ENCODE measurements at places on chromosomes 7 and 10. TPM values are rescaled to one million over a fixed set of nuclear protein-coding genes. Genes with fewer than 3 reads are reported as not detected.

PNLIPRP1 gene
- polyA plus RNA-seq = 0.18 TPM

DNAH11 gene
- 0.15 TPM for polyA plus RNA-seq

FOXI2 gene
- 0.06 TPM for polyA plus RNA-seq

TFPI2 gene
- polyA plus RNA-seq = 3.4 TPM

RABGEF1 gene
- polyA plus RNA-seq = 10.1 TPM

LLCFC1 gene
- 0.18 TPM for polyA plus RNA-seq

COL17A1 gene
- polyA plus RNA-seq = 1.4 TPM

VWDE gene
- not detected for polyA plus RNA-seq

GNAT3 gene
- polyA plus RNA-seq = not detected

ITGB8 gene
- polyA plus RNA-seq = 2.5 TPM

KCNMA1 gene
- 26.0 TPM for polyA plus RNA-seq

SMKR1 gene
- polyA plus RNA-seq = 0.76 TPM

PDGFA gene
- 15.0 TPM for polyA plus RNA-seq

PARG gene
- 5.5 TPM for polyA plus RNA-seq

TSPAN13 gene
- polyA plus RNA-seq = 41.5 TPM

ANKRD61 gene
- not detected for polyA plus RNA-seq

CYP3A5 gene
- polyA plus RNA-seq = 81.7 TPM

UCN3 gene
- 0.13 TPM for polyA plus RNA-seq

WNT2 gene
- polyA plus RNA-seq = not detected

GRCh38 chr7:101116898-101117297 lies 10.0 kb upstream of the SERPINE1 start:
- DNase-seq = no peak

DNA sequence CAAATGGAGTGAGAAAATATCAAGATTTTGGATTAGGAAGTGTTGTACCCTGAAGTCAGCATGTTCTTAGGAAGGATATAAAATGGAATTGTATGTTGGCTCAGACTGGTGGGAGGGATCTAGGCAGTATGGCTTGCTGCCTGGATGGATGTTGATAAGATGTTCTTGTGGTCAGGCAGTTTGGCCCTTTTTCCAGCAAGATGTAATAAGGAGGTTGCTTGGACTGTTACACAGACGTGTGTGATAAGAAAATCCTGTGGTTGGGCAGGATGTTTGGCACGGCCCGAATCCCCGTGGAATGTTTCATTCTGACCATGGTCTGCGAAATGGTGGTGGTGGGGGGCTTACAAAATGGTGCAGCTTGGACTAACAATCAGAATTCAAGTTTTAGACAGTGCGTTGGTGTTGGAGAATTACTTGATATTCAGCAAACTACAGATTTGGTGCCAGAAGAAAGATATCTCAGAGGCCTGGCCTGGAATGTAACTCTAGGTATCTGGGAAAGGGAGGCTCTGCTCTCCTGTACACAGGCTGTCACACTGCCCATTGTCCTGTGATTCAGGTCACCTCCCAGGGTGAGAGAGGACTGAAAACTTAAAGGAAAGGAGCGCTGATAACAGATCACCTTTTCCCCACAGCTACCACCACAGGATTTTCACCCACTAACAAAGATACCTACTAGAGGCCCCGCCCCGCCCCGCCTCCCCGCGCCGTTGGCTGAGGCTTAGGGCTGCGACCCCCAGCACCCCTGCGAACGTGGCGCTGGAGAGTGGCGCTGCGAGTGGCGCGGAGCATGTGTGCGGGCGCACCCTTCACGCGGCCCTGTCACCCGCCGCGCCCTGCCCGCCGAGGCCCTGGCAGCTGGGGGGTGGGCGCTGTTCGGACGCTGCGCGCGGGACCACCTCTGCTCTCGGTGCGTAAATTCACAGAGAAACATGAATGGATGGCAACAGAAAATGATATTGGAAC lies 19.3 kb upstream of the ZNF680 start:
- peak; percentile 33 for DNase-seq

DNA sequence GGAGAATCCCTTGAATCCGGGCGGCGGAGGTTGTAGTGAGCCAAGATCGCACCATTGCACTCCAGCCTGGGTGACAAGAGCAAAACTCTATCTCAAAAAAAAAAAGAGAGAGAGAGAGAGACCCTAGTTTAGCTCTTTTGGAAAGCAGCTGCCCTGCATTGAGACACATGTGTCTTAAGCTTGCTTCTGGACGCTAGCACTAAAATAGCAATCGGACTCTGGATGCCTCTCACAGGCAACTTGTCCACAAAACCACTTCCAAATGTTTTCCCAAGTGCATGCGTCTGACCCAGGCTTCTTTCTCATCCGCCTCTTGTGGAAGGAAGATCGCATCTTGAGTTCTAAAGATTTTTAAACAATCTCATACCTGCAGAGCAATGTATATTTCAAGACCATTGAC lies 182.7 kb downstream of the CUX1 start:
- no peak for DNase-seq

- DNase-seq = no peak
Measured at GRCh38 chr7:13748998-13749397, 240.5 kb downstream of the ETV1 start.

GRCh38 chr7:16891338-16891737 lies 9.6 kb upstream of the AGR3 start:
- peak; percentile 87 for DNase-seq

GRCh38 chr10:61047788-61048560 lies 104.0 kb upstream of the RHOBTB1 start:
- no peak for DNase-seq

DNA sequence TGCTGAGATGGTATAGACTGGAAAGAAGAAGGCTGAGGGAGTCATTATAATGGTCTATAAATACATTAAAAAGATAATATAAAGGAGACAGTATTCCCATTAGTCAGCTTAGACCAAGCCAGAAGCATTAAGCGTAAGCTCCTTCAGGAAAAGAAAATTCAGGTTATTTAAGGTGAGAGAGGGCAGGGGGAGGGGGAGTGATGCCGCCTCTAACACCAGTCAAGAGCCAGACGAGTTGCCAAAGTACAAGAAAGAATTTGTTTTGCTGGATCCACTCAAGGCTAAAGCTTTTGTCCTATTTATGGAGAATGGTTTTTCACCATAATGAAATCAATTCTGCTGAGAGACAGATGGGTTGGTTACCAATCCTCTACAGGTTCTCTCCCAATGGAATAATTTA lies 99.3 kb downstream of the CFAP58 start:
- no peak for DNase-seq

DNA sequence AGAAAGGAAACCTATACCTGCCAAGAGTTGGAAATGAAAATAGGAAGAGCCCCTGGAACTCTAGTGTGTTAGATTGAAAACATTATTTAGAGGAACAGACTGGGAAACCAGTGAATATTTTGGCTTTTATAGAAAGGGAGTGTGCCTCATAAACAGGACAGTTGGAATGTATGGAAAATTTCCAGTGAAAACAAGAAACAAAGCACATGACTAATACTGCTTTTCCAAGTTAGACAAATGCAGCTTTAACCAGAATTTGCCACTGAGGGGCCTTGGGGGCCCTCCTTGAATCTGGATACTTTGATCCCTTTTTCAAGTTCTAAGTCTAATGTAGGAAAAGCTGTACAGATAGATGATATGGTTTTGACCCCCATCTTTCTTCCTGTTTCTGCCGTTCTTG lies 21.2 kb downstream of the ITGB8 start:
- no peak for DNase-seq

DNA sequence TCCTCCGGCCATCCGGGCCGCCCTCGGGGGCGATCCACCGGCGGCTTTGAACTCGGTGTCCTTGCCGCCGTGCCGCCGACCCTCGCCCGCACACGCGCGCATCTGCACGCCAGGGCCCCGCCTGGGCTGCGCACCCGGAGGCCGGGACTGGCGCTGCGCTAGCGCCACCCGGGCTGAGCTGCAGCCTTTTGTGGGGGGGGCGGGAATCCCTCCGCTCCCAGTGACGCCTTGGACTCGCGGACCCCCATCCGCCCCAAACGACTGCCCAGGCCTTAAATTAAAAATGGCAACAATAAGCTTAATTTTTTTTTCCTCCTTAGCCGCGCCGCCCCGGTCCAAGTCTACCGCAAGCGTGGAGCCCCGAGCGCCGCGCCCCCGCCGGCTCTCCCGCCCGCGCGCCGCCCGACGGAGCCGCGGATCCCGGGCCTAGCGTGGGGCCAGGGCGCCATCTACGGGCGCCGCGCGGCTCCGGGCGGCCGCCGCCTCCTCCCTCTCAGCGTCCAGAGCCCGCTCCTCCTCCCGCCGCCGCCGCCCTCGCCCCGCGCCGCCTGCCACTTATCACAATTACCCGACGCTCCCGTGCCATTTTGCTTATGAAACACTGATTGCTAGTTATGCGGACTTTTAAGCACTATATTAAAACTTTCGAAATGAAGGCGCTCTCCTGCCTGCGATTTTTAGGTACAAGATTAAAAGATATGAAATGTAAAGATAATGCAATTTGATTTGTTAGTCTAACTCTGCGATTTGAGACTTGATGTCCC lies 7.5 kb upstream of the EBF3 start:
- DNase-seq = peak; percentile 59

DNA sequence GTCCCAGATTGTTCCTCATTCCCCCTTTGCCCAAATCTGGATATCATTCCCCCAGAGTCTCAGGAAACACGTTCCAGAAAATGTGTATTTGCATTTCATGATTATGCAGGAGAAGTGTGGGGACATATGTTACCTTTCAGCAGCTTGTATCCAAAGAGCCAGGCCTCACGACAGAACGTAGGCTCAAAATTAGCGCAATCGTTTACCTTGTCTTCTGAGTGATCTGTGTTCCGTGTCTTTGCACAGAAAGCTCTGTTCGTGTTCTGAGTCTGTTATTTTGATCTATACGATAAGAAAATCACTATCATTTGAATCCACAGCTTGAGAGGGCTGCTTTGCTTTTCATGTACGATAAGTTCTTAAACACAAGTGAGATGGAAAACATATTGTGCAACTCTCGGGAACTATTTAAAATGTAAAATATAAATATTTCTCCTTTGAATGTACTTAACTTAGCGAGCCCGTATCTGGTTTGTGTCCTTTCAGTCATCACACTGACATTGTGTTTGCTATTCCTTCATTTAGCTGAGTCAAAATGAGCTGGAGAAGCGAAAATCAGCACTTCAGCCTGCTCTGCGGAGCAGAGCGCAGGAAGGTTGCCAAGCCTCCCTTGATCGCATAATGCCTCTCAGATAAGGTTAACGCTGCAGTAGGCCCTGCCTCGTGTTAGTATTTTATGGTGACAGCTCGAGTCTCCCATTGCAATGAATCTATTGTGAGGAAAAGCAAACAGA lies 80.2 kb upstream of the CACNB2 start:
- peak; percentile 85 for DNase-seq

DNA sequence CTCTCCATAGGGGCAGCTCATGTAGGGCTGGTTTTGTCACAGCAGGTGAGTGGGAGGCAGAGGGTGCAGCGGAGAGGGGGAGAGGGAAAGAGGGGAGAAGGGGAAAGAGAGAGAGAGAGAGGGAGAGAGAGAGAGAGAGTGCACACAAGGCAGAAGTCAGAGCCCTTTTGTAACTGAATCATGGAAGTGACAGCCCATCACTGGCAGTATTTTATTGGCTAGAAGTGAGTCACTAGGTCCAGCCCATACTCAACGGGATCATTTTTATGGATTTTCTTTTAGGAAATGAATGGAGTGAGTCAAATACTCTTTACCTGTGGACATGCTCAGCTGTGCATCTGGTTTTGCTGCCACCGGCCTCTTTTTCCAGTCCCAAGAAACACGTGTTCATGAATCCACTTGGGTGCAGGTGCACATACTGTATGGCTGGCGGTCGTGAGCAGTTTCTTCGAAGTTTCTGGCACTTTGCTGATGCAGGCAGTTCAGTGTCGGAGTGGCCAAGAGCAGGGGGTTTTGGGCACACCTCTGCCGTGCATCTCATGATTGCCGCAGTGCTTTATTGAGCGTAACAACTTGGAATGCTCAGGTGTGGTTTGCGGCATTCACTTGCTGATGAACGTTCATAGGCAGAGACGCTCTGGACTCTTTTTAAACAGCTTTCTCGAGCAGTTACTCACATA lies 40.3 kb downstream of the DOCK1 start:
- DNase-seq = no peak

GRCh38 chr10:34677591-34677990 lies 137.5 kb downstream of the PARD3 start:
- no peak for DNase-seq

- DNase-seq = no peak
Measured at GRCh38 chr10:61452655-61453641, at the start of gene TMEM26. TSS of gene TMEM26 (minus strand) at chr10:61453381. CDS start at chr10:61453081, 300 bp downstream.

DNA sequence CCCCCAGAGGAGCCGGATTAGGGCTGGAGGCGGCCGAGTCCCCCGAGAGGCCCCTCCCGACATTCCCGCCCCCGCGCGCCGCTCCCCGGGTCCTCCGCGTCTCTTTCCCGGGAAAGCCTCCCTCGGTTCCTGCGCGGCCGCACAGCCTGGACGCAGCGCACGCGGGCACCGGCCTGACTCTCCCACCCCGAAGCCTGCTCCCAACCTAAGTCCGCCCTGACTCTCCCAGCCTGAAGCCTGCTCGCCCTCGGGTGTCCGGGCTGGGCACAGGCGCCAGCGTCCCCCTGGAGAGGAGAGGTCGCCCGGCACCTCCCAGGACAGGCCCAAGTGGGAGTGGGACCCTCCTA lies 441 bp upstream of the VENTX start:
- no peak for DNase-seq

DNA sequence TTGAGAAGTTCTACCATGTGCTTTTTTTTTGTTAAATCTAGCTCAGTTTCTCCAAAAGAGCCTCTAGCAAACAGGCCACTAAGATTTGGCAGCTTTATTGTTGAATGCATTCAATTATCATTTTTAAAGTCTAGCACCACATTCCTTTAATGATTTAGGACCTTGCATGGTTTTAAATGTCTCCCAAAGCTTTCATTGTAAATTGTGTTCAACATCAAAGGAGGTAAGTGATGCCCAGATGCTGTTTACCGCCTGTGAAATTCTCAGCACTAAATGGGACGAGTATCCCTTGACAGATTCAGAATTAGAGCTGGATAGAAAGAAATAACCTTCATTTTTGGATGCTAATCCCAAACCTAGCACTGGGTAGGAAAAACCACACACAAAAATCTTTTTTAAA lies 112.1 kb upstream of the FAM204A start:
- DNase-seq = no peak

- peak; percentile 60 for DNase-seq
Measured at GRCh38 chr7:36155811-36156361, 2.8 kb downstream of the EEPD1 start.

- no peak for DNase-seq
Measured at GRCh38 chr7:30479202-30480120, 877 bp upstream of the NOD1 start.

- DNase-seq = no peak
Measured at GRCh38 chr7:159167139-159167538, 22.5 kb upstream of the VIPR2 start.

- no peak for DNase-seq
Measured at GRCh38 chr7:155721056-155721455, 76.6 kb downstream of the RBM33 start.

GRCh38 chr7:84336303-84336702 lies 141.7 kb upstream of the SEMA3A start:
- DNase-seq = peak; percentile 19

- no peak for DNase-seq
Measured at GRCh38 chr7:101861218-101861775, 43.9 kb downstream of the CUX1 start.

GRCh38 chr7:130490888-130491804 lies 739 bp upstream of the MEST start:
- peak; percentile 83 for DNase-seq

All from stomach (tissue), 19 donors.